Ovary (tissue), 10 donors: ENCODE measurements at places on chromosomes 16 and 17. TPM values are rescaled to one million over a fixed set of nuclear protein-coding genes. Genes with fewer than 3 reads are reported as not detected.

The CCL8 gene
- 0.15 TPM for total RNA-seq

The SLC16A11 gene
- 3.5 TPM for total RNA-seq

The SCNN1G gene
- total RNA-seq: not detected

DNA sequence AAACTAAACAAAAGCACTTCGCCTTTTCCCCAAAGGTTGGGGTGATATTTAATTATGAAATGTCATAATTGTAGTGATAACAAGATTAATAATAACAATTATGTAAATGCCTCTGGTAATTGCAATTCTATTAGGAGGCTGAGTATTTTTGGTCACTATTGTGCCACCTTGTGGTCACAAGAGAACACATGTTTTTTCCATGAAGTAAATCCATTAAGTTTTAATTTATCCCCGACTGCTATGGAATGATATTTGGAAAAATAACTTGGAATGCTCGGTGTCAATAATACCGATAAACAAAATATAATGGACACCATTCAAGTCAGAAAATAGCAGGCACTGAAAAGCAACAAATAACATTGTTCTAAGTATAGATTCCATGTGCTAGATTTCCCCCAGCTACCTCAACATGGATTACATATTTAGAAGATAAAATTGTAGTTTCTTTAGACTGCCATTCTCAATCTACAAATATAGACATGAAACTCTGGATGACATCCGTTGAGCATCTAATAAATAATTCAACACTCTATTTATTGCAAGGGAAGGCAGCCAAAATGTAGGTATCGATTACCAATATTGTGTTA is 25.0 kb upstream of the KCNJ2 start:
- no peak overlapping the region for H3K4me3 ChIP-seq
- no peak overlapping the region for H3K27ac ChIP-seq
- H3K36me3 ChIP-seq: no peaks in the 10 kb centered on the region
- no peak for DNase-seq

GRCh38 chr17:67421869-67422273 is 44.8 kb downstream of the PITPNC1 start:
- DNase-seq: no peak
- no peak overlapping the region for H3K4me3 ChIP-seq
- no peaks in the 10 kb centered on the region for H3K27me3 ChIP-seq
- no peak overlapping the region for H3K27ac ChIP-seq
- no peaks in the 10 kb centered on the region for H3K4me1 ChIP-seq

DNA sequence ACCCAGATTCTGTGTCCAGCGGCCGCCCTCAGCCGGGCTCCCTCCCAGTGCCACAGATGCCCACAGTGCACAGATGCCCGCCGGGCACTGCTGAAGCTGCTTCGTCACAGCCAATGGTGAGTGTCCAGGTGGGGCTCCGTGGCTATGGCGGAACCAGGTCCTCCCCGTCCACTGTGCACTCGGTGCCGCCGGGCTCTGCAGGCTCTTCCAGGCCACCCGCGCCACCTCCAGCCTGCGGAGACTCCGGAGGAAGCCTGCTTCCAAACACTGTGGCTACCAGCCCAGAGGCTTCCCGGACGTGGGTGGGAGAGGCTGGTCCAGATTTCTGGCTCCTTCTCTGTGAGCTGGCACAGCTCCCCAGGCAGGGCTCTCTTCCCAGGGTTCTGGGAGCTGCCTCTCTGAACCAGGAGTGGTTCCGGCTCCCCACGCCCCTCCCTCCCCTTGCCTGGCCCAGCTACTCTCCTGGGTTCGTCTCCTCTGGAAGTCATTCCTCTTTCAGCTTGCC is 2.8 kb upstream of the PYCR1 start:
- no peaks in the 10 kb centered on the region for H3K36me3 ChIP-seq
- peaks cover 6% of the 10 kb centered on the region for H3K4me1 ChIP-seq
- H3K4me3 ChIP-seq: no peak overlapping the region
- no peak overlapping the region for H3K27ac ChIP-seq
- H3K27me3 ChIP-seq: no peaks in the 10 kb centered on the region

- H3K36me3 ChIP-seq: no peaks in the 10 kb centered on the region
- no peaks in the 10 kb centered on the region for H3K27me3 ChIP-seq
- H3K4me1 ChIP-seq: peaks cover 16% of the 10 kb centered on the region
- peak overlapping the region; percentile 99 for H3K27ac ChIP-seq
These were observed 2.0 kb downstream of the KDM6B start for GRCh38 chr17:7835814-7836595.
